ENCODE measurements at places on chromosomes 7 and 10. TPM values are rescaled to one million over a fixed set of nuclear protein-coding genes. Genes with fewer than 3 reads are reported as not detected.

ZEB1 gene
- 3.3 TPM for total RNA-seq

POU6F2 gene
- total RNA-seq = 0.13 TPM

ANKRD7 gene
- total RNA-seq = 0.26 TPM

GRCh38 chr7:36103837-36104561 lies 49.1 kb upstream of the EEPD1 start:
- no peak for DNase-seq

- no peak for DNase-seq
Measured at GRCh38 chr7:145978769-145979168, 137.8 kb upstream of the CNTNAP2 start.

DNA sequence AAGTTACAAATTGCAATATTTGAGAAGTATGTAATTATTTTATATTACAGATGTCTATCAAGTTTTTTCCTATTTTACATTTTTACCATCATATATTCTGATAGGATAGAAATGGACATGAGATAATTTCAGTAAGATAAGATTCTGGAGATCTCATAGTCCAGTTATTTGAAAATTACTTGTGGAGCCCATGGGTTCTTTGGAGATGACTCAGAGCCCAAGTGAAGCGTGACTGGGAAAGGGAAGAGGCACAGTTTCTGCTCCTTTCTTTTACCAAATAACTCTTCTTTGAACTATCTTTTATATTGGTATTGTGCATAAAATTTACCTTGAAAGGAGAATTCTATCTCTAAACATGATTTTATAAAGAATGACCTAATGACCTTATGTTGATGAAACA lies 2.4 kb downstream of the CD36 start:
- DNase-seq = peak; percentile 72

GRCh38 chr10:130179640-130180039 lies 43.4 kb downstream of the GLRX3 start:
- peak; percentile 57 for DNase-seq

DNA sequence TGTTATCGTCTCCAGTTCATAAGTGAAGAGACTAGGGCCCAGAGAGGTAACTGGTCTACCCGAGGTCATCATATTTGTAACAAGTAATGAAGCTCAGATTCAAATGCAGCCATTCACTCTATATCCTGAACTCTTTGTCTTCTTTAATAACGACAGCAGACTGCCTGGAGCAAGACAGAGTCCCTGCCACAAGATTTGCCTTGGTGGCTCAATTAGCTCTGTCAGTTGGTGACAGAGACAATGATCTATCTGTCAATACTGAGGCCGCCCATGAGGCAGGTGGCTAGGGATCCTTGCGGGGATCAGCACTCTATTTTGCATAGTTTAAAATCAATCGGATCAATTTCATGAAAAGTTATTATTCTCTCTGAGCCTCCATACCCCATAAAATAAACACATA lies 43.9 kb downstream of the SH3PXD2A start:
- no peak for DNase-seq

- DNase-seq = no peak
Measured at GRCh38 chr7:112882511-112882910, 92.3 kb upstream of the TMEM168 start.

DNA sequence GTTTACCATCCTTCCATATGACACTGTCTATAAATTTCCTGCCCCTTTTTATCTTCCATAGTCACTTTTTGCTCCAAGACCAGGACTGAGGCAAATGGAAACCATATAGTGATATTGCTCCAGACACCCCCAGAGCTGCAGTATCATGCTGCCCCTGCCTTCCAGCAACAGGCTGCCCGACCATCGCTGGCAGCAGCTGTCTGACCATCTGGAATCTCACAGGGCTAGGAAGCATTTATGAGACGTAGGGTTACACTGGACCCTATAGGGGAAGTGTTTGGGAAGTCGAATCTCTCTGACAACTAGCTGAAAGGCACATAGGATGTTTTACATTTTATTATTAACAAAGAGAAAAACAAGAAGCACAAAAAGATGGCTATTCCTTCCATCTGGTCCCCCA lies 19.4 kb downstream of the ENO4 start:
- DNase-seq = no peak

DNA sequence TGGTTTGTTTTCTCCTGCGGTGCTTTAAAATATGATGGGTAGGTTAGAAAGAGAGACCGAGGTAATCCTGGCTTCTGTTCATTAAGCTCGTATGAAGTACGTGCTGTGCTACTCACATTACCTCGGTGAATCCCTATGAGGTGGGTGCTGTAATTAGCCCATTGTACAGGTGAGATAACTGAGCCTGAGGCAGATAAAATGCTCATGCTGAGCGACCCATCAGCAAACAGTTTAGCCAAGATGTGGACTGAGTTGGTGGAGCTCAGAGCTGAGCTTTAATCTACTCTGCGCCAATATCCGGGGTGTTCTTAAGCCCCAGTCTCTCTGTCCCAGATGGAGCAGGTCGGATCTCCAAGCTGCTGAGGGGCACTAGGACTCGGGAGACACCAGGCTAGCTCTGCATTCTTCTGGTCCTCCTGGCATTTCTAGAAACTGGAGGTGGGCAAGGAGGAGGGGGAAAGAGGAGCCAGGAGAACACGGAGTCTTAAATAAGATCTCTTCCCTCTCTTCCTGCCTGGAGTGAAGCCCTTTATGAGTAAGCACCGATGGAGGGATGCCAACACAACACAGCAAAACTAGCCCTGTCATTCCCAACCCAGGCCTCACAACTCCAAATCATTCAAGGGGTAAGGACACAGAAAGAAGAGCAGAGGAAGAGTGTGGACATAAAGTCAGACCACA lies 458.5 kb downstream of the KCNMA1 start:
- peak; percentile 83 for DNase-seq

GRCh38 chr7:152051968-152052367 lies 26.5 kb downstream of the GALNT11 start:
- DNase-seq = no peak
